NAMALWA (cell line): ENCODE measurements at places on chromosomes 7 and 10.

GRCh38 chr7:113633073-113633472, 285.7 kb downstream of the PPP1R3A start:
- DNase-seq, result no peak

DNA sequence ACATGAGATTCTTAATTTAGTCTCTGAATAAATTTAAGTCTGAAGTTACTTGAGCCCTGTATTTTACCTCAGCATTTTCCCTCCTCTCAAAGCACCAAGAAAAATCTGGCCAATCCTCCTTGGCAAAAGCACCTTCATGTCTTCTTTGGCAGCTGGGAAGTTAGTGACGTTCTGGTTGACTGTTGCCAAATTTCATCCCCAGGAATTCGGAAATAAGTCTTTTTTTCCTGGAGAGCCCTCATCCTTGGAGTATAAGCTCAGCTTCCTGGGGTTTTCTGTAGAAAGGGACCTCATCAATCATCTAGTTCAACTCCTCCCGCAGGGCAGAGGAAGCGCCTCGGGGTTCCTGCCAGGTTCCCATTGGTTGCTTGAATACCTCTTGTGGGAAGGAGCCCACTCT, 377.6 kb downstream of the PHTF2 start:
- no peak for DNase-seq

- no peak for DNase-seq
Observed at GRCh38 chr7:106175507-106175906, 63.4 kb upstream of the SYPL1 start.

DNA sequence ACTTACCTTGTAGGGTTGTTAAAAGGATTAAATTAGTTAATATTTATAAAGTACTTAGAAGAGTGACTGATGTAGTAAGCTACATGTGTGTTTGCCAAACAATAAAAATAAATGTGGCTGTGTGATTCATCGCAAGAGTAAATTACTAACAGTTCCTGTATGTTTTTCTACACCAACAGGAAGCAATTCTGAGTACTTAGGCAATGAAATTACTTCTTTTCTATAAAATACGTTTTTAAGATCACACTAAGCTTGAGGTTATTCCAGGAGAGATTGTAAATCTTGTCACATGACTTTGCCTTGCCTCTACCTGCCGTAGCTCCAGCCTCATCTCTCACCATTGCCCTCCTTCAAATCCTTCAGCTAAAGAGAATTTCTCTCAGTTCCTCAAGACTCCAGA, 18.1 kb upstream of the GSTK1 start:
- no peak for DNase-seq

- no peak for DNase-seq
Observed at GRCh38 chr7:12210179-12211053, 678 bp upstream of the TMEM106B start.

- DNase-seq, result no peak
Observed at GRCh38 chr10:14609178-14609577, 165.5 kb downstream of the FAM107B start.

DNA sequence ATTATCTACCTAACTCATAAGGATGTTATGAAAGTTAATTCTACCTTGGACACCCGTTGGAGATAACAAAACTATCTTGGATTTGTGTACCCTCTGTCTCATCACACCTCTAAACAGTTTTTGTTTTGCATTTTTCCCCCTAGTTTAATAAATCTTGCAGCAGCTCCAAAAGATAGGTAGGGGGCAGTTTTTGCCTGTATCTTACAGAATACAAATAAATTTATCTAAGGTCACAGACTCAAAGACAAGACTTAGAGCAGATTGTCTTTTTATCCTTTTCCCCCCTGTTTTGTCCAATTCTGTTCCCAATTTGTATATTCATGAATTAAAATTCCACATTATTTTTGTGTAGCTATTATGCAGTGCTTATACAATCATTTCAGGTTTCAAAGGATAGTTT, 5.0 kb upstream of the SORCS1 start:
- DNase-seq, result no peak

GRCh38 chr7:5064391-5065106, 18.9 kb downstream of the RBAK start:
- DNase-seq, result peak; percentile 25

- no peak for DNase-seq
Observed at GRCh38 chr10:44860811-44861736, 50.1 kb upstream of the TMEM72 start.

DNA sequence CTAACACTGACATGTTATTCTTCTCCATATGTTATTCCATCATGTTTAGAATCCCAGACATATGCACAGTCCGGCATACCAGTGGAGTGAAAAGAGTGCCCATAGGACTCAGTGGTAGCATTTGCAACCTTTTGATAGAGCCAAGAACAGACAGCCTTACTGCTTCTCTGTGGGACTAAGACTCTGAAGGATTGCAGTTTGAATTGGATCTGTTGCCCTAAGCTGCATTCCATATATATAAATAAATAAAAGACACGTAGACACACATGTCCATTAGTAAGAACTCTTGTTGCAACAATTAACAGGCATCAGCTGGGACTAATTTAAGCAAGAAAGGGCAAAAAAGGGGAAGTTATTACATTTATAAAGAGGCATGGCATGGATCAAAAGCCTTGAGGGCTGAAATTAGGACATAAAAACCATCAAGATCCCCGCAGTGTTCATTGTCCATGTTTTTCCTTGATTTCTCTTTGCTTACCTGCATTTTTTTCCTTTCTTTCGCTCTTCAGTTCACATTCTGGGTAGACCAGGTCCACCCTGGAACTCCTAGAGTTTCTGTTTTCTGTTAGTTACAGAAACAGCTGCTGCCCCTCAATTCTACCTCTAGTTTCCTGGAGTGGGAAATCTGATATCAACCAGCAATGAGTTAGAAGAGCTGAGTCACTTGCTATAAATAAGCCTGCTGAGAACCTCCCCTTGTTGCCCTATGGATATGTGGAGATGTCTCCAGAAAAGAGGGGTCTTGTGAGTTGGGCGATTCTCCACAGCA, 132.4 kb downstream of the SORCS1 start:
- no peak for DNase-seq

GRCh38 chr10:61642676-61643075, 20.1 kb upstream of the CABCOCO1 start:
- no peak for DNase-seq

GRCh38 chr7:91660734-91661356, 219.7 kb downstream of the MTERF1 start:
- DNase-seq, result peak; percentile 21

DNA sequence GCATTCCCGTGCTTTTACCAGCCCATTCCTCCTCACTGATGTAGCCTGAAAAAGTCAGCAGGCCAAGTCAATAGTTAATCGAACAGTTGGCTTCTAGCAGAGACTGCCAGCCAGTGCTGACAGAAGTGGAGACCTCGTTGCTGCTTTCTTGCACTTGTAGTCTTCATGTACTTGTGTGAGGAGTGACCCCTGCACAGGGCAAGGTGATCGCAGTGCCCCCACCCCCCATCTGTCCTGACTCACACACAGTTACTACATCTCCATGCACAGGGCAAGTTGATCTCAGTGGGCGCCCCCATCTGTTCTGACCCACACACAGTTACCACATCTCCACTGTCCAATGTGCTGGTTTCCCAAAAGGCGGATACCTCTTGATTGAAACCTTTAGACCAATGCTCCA, 34.2 kb downstream of the C10orf71 start:
- DNase-seq, result no peak

DNA sequence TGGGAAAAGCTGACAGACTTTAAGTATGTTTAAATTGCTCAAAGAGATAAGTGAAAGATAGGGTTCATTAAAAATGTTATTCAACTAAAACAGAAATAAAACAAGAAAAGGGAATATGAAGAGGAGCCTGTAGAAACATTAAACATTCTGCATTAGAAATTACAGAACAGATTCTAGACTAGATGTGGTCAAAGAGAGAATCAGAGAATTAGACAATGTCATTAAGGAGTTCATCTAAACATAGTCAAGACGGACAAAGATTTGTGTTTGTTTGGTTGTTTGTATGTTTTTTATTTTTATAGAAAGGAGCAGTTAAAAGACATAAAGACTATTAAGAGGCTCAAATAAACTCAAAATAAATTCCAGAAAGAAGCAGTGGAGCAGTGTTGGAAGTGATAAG, 80.0 kb downstream of the NKX6-2 start:
- no peak for DNase-seq

- no peak for DNase-seq
Observed at GRCh38 chr7:134774119-134774518, 5.3 kb upstream of the CALD1 start.
